Aortic smooth muscle cell (primary cell): ENCODE measurements at places on chromosomes 5 and 9. TPM values are rescaled to one million over a fixed set of nuclear protein-coding genes. Genes with fewer than 3 reads are reported as not detected.

FBLL1 gene
- total RNA-seq, result 0.56 TPM in 1 of 2 replicates, not detected in the other

OTP gene
- not detected in 2 replicates for total RNA-seq

RANBP3L gene
- 0.13 and 0.31 TPM in 2 replicates for total RNA-seq

MELK gene
- total RNA-seq, result 18.8 and 26.2 TPM in 2 replicates

INSL4 gene
- under 0.01 TPM in 1 of 2 replicates, not detected in the other for total RNA-seq

RGS7BP gene
- 1.1 and 1.7 TPM in 2 replicates for total RNA-seq

IRX1 gene
- total RNA-seq, result 0.50 and 0.53 TPM in 2 replicates

SV2C gene
- total RNA-seq, result under 0.01 TPM in 1 of 2 replicates, not detected in the other

CNTNAP3 gene
- total RNA-seq, result 56.5 and 76.5 TPM in 2 replicates

SOHLH1 gene
- total RNA-seq, result not detected in 2 replicates

PCDHGC3 gene
- total RNA-seq, result 72.0 and 83.4 TPM in 2 replicates

LCNL1 gene
- 0.44 and 1.6 TPM in 2 replicates for total RNA-seq

TRAF1 gene
- 11.9 and 56.1 TPM in 2 replicates for total RNA-seq

C5orf52 gene
- not detected in 2 replicates for total RNA-seq
